ENCODE measurements at places on chromosomes 11 and 22.

DNA sequence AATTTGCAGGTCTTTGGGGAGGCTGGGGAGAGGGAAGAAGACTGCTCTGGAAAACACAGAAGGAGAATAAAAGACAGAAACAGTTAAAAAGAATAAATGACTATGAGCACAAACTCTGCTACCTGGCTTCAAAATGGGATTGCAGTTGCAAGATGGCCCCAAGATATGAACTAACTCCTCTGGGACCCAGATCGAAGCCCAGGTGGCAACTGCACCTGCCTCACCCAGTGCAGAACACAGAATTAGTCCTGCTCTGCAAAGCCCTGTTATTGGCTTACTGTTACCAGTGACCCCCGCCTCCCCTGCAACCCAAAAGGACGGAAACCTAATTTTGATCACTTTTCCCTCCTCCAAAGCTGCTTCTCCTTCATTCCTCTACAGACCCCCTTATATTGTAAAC is 35.9 kb upstream of the POU2AF1 start:
- no peak for DNase-seq

DNA sequence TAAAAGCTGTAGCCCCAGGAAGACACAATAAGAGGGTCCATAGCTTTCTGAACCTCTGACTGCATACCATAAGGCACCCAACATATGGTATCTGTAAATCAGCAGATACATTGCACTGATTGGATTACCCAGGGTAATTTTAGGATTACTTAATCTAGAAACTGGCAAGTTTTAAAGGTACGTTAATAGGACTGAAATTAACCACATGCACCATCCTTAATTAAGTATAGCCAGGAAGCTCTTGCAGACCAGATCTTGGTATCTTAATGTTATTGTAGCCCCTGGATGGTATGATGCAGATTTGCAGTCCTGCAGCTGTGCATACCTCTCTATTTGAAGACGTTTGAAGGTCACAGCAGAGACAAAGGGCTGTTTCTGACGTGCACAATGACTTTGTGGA is 72.8 kb downstream of the ARHGAP42 start:
- DNase-seq, result no peak

DNA sequence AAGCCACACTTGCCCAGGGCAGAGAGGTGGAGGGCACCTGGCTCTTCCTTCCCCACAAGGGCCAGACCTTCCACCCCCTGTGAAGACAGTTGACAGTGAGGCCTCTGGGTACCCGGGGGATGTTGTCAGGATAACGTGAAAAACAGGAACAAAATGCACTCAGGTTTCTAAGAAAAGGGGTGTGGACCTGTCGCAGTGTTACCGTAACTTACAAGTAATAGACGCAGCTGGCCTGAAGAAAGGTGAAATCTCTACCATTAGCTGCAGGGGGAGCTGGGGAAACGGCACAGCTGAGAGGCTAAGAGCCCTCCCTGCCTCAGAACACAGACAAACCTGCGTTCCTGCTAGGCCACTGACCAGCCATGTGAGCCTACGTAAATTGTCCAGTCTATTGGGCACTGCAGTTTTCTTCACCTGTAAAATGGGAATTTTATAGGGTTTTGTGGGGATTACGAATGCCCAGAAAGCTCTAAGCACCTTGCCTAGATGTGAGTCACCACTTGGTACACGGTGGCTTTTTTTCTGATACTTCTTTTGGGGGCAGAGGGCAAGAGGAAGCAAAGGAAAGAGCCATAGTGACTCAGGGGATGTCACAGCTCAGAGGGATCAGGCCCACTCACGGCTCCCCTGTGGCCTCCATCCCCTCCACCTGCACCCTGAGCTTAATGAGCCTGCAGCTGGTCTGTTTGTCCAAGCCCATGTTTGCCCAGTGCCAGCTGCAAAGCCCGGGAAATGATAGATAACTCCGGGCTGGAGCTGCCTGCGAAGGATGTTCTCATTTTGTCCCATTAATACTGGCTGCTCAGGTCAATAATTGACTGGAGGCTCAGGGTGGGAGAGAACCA is 18.4 kb upstream of the CABP7 start:
- no peak for DNase-seq

DNA sequence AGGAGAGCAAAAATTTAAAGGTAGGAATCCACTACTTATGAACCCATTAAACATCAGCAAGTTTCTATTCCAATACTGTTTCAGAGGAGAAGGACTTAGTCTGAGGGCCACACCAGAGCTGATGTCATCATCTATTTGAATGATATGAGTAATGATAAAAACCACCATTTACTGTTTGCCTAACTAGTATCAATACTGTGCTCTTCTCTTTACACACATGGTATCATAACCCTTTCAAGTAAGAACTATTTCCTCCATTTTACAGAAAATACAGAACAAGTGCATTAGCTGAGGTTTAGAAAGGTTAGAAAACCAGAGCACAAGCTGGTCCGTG is 651.3 kb upstream of the KIRREL3 start:
- no peak for DNase-seq

GRCh38 chr11:127037001-127037400 is 36.4 kb upstream of the KIRREL3 start:
- no peak for DNase-seq

DNA sequence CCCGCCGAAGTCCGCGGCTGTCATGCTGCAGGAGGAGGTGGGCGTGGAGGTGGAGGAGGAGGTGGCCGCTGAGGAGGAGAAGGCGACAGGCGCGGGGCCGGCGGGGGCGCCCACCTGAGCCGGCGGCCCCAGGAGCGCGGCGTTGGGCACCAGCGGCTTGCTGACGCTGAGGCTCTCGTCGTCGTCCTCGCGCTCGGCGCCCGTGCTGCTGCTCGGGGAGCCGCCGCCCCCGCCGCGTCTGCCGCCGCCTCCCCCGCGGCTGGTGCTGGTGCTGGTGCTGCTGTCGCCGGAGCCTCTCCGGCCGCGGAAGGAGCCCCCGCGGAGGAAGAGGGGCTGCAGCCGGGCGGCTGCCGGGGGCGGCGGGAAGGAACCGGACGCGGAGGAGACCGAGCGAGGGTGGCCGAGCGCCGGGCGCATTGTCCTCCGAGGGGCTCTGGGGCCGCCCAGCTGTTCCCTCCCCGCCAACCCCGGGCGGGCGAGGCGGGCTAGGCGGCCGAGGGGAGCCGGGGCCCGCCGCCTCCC is 388 bp downstream of the TMEM121B start:
- DNase-seq, result no peak

DNA sequence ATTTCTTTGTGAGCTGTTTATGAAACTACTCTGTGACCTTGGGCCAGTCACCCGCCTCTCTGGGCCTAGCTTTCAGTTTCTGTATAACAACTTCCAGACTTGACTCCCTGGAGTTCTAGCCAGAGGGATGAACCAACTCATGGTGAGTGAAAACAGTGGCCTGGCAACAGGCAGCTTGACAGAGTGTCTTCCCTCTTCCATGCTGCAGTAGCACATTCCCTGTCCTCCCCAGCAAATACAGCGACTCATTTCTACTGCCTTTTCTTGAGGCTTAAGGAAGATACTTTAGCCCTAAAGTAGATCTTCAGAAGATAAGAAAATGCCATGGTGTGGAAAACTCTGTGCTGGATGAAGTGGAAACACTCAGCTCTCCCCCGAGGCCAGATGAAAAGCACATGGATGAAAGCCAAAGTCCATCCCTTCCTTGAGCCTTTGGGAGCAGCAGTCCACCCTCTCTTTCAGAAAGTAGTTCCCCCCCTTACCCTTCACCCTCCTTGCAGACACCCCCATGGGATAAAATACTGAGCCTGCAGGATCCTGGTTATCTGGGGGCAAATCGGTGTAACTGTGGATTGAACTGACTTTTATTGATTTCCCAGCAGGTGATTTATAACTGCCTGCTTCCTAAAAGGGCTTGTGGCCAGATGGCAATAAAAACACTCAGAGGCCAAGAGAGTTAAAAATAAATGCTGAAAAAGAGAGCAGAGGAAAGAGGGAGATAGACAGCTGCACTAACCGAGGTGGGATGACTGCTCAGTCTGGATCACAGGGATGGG is 24.1 kb downstream of the IRAG1 start:
- no peak for DNase-seq
